T-helper 22 cell (primary cell): ENCODE measurements at places on chromosomes 4 and X.

DNA sequence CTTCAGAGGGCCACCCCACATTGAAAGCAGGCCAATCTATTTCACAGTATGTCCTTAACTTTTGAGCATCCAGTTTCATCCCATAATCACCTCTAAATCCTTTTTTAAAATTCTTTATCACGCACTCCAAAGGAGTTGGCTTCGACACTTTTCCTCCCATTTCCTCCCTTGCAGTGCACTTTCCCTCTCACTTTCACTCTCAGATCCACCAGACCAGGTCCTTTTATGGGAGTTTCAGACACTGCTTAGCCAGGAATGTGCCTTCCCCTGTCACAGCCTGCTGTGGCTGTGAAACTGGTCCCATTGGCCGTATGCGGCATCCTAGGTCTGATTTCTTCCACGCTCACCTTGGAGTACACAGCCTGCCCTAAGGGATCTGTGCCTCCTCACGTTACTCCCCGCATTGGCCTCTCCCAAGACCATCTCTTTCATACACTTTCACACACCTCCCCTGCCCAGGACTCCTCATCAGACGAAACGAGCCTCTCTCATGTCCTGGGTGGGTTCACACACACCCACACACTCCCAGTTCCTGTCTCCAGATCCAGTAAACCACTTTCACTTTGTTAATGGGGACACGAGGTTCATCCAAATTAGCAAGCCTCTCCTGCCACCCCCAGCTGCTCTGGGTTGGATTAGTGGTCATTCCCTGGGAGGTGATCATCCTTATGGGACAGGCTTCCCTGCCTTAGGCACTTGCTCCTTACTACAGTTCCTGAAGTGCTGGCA lies 10.0 kb upstream of the RHOXF2B start:
- no peak for DNase-seq

DNA sequence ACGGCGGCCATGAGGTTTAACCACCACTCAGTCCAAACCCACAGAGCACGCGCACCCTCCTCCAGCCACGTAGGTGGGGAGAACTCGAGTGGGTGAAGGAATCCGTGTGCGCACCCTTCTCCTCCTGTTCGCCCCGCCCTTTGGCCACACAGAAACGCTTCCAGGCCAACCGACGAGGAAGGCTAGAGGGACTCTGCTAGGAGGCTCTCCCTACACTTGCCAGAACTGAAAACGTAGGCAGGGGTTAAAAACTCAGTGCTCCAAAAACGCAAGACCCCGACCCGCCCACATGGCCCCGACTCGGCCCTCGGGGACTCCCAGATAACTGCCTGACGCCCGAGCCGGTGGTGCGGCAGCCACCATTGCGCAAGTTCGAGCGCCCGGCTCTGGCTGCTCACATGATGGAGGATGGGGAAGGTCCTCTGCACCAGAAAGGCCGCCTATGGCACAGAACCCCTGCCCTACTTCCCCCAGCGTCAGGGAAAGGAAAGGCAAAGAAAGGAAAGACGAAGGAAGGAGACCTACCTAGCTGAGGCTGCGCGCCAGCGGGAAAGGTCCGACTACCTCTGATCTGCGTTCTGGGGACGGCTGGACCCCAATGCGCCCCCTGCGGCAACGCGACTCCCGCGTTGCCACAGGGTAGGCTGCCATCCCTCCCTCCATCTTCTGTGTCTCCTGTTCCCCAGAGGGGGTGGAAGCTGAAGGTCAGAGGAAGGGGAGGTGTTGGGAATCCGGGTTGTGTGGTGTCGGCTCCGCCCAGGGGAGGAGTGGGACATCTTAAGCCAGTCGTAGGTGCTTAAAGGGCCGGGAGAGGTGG lies 201.9 kb upstream of the AGTR2 start:
- DNase-seq = no peak

DNA sequence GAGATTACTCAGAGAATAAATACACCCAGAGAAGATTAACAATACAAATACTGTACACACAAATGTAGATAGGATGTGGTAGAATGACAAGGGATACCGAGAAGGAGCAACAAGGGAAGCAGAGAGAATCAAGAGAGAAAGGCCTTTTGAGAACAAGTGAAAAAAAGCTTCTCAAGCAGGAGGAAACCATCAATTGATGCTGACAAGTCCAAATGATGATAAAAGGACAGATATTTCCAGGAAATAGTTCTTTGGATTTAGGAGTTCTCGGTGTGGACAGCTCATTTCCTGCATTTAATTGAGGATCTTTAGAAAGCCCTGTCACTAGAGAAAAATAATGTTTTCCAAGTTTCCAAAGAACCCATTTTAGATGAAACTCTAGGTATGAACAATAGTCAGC lies 48.1 kb downstream of the NPY5R start:
- DNase-seq = no peak

- no peak for DNase-seq
These were observed 126.9 kb downstream of the ELOVL6 start for GRCh38 chr4:110071466-110071865.

- DNase-seq = no peak
These were observed 5.2 kb upstream of the ARX start for GRCh38 chrX:25020905-25021449.

DNA sequence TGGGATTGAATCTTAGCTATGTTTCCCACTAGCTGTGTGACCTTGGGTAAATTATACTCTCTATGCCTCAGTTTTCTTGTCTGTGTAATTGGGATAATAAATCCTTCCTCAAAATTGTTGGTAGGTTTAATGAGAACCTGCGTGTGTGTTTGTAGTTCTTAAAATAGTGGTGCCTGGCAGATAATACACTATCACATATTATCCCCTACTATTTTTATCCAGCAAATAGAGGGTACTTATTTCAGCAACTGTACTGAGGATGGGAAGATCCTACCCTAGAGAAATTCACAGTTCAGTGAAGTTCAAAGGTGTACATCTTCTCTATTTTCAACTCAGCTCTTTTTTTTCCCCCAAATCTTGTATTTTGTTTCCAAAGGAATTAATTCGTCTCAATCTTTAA lies 17.2 kb downstream of the ABHD18 start:
- no peak for DNase-seq

DNA sequence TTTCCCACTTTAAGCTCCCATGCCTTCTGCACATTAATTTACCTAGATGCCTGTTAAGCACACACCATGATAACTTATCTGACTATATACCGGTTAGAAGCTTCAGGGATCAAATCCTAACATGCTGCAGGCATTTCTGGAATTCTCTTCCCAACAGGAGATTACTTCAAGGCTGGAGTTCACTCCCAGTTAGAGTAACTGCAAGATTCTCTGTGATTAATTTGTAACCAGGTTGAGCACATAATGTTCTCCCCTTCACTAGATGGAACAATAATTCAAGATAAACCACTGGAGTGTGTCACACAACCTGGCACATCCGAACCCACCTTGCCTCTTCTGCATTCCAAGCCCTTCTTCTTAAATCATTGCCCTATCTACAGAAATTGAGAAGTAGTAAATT lies 11.8 kb upstream of the UGT2A3 start:
- DNase-seq = no peak

DNA sequence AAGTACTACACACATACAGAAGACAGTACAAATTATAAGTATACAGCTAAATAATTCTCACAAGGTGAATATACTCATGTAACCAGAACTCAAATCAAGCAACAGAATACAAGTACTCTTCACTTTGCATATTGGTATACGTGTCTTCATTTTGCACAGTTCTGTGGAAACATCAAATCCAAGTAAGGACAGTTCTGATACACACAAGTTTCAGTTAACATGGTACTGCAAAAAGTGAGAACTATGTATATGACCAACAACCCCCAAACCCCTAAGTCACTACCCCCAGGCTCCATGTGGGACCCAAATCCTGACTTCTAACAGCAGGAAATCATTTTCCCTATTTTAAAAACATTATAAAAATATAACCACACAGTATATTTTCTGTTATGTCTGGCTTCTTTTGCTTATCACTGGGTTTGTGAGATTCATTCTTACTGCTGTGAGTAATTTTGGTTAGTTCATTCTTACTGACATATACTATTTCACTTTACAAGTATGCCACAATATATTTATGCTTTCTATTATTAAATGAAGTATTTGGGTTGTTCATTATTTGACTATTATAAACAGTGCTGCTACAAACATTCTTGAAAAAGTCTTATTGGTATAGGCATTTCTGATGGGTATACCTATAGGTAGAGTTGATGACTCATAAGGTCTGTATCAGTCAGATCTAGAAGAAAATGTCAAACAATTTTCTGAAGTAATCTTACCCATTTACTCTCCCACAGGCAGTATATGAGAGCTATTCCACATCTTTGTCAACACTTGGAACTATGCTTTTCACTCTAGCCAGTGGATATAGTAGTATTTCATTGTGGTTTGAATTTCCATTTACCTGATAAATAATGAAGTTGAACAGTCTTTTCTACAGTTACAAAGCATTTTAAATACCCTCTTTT lies 47.0 kb downstream of the SCLT1 start:
- no peak for DNase-seq

GRCh38 chr4:77501851-77502250 lies 103.8 kb upstream of the CXCL13 start:
- no peak for DNase-seq

DNA sequence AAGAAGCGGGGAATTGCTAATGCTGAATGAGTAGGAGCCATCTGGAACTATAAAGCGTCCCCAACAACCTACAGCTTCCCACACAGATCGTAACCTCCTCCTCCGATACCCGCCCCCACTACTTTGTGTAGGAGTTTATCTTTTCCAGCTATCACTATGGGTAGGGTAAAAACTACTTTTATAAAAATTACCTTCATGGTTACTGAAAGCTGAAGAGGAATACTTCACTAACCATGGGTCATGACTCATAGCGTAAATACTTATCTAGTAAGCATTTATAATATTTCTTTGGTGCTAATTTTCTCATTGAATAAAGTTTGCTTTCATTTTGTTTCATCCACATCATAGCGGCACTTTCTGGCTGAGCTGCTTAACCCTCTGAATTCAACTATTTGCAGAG lies 79.4 kb upstream of the TNIP3 start:
- no peak for DNase-seq

DNA sequence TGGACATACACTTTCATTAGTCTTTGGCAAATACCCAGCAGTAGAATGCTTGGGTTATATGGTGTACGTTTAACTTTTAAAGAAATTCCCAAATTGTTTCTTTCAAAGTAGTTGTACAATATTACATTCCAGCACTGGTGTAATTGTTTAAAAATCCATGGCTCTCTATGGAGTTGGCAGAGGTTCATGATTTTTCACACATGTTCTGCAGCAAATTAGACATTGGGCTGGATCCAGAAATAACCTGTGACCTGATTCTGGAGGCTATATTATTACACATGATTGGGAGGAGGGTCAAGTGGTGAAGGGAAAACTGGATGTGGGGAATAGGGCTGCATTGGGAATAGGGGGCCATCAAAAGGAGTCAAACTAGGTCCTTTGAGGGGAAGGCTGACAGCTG lies 41.9 kb downstream of the MAMLD1 start:
- DNase-seq = no peak

GRCh38 chr4:120926358-120927025 lies 4.0 kb upstream of the PRDM5 start:
- DNase-seq = no peak

DNA sequence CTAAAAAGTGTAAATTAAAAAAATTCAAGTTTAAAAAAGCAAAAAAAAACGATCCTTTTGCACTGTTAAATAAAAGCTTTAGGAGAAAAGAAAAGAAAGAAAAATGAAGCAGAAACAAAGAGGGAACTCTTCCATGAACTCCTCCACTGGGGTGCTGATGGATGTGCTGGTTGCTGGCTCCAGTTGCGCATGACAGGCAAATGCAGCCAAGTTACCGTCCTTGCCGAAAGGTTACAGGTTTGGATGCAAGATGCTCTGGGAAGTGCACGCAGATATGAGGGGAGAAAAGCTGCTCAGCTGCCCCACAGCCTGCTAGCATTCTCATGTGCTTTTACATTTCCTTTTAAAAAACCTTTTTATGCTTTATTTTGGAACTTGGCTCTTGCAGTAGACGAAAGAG lies 58.5 kb downstream of the HADH start:
- no peak for DNase-seq

DNA sequence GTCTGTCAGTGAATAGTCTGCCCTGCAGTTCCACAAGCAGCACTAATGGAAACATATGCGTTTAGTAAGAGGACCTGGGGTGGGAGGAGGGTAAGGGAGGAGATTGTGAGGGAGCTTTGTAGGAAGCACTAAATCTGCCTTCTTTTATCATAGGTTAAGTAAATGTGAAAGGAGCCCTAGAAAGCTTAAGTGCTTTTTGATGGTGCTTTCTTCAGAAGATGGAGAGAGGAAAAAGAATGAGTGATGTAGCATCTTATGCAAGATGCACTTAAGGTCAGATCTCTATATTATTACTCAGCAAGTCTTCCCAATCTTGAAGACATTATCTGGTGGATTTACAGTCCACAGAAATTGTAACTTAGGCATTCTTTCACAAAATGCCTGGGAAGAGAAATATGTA lies 322.7 kb downstream of the PDHA2 start:
- no peak for DNase-seq

DNA sequence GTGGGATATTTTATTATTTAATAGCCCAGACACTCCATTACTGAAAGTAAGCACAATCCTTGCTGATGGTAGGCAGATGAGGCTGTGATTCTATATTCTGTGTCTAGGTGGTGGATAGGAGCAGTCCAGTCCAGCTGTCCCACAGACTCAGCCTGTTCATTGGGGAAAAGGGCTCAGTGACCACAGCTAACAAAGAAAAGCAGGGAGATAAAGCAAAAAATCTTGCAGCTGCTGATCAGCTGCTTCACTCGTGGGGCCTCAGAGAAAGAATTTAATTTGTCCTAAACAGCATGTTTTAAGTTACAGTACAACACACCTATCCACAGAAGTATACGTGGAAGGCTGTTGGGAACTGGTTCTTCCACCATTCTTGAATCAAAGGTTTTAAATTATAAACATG lies 40.7 kb upstream of the ANK2 start:
- no peak for DNase-seq
